Adipocyte (in vitro differentiated cells): ENCODE measurements at places on chromosomes 12 and 14.
A peak's percentile ranks its signal among the peaks of the same experiment; 100 is the strongest.

GRCh38 chr12:102948941-102949352 is 8.5 kb upstream of the ASCL1 start:
- peak; percentile 62 for DNase-seq

DNA sequence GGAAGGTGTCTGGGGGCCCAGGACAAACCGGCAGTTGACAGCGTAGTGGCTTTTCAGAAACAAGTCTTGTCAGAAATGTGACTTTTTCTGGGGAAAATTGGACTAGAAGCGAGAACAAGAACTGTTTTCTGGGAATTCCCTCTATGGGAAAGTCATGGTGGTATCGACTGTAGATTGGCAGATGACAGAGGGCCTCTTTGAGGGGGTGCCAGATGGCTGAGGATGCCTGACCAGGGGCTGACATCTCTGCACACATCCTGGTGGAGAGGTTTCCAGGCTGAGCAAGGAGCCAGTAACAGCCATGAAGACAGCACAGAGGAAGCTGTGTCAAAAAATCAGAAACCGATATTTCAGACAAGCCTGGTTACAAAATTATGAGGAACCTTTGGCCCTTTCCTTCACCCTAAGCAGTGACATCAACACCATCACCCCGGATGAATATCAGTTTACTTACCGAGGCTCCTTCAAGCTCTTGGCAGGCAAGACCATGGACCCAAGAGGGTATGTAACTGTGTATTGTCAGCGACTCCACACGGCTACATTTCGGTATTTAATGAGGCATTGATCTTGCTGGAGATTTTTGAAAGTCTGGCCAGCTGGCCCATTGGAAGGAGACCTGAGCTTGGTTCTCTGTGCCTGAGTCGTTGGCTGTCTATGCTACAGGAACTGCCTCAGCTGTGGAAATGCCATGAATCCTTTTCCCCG is 1525.3 kb upstream of the TMEM132C start:
- no peak for DNase-seq

DNA sequence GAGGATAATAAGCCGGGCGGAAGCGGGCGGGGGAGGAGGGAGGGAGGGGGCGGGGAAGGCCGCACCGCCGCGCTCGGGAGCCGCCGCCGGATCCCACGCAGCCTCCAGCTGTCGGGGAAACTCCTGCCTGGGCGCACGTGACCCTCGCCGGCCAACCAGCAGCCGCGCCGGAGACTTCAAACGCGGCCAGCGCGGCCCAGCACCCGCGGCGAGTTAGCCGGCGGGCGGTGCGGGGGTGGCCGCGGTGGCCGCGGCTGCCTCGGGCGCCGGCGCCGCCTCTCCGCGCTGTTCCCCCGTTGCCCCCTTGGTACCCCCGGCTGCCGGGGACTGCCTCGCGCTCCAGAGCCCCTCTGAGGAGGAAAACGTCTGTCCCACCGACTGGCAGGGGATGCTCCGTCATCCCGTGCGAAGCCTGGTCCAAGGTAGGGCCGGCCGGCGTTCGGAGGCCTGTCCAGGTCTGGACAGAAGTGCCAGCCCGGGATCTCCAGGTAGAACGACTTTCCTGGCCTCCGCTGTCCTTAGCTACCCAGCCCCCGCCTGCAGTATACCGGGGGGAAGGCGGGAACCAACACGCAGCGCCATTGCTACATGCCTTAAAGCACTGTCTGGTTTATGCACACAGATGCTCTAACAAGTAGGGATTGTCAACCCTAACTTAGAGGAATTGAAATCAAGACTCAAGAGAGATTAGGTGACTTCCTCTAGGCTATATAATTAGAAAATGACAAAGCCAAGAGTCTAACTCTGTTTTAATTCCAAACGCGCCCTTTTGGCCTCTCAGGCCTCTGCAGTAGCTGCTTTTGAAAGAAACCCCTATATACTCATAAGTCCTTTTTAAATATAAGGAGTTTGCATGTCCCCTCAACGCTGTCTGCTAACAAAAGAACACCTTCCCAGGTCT is at the start of gene YAF2:
Gene YAF2 (minus strand): TSS at position 9 of the 901 bp plus-strand sequence. CDS start 68 bp downstream, outside the sequence.
- peak; percentile 98 for DNase-seq

GRCh38 chr12:100871195-100871734 is 76.7 kb downstream of the ANO4 start:
- no peak for DNase-seq

- DNase-seq, result no peak
Observed at GRCh38 chr12:11891754-11892386, 178.9 kb upstream of the BCL2L14 start.

GRCh38 chr14:56004323-56004722 is 113.9 kb upstream of the PELI2 start:
- DNase-seq, result peak; percentile 18

- DNase-seq, result no peak
Observed at GRCh38 chr14:81141426-81141825, 79.3 kb downstream of the GTF2A1 start.

- DNase-seq, result no peak
Observed at GRCh38 chr14:79373451-79373850, 837.9 kb downstream of the DIO2 start.

DNA sequence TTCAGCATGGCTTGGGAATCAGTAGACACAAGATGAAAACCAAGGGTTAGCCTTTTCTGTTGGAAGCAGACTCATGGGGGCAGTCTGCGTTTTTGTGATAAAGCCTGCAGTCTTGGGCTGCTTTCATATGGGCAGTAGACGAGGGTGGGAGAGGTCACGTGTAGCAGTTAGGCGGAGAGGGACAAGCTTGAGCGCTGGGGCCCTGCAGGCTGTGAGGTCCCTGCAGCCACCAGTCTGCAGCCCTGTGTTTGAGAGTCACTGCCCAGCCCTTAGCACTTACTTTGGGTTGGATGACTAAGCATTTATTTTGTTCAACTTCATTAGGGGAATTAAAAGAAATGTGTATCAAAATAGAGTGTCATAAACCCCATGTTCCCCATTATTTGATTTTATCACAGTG is 37.2 kb downstream of the EP400 start:
- DNase-seq, result no peak

- no peak for DNase-seq
Observed at GRCh38 chr14:49920935-49921334, 28.1 kb downstream of the ARF6 start.

- peak; percentile 8 for DNase-seq
Observed at GRCh38 chr12:96073346-96074330, 38.3 kb upstream of the LTA4H start.

GRCh38 chr12:62426089-62426488 is 40.5 kb upstream of the MON2 start:
- DNase-seq, result no peak

- no peak for DNase-seq
Observed at GRCh38 chr14:96808619-96809406, 11.6 kb downstream of the VRK1 start.

- no peak for DNase-seq
Observed at GRCh38 chr12:27754795-27755194, 25.2 kb upstream of the KLHL42 start.

GRCh38 chr14:66638689-66639088 is 130.7 kb downstream of the GPHN start:
- DNase-seq, result peak; percentile 7

DNA sequence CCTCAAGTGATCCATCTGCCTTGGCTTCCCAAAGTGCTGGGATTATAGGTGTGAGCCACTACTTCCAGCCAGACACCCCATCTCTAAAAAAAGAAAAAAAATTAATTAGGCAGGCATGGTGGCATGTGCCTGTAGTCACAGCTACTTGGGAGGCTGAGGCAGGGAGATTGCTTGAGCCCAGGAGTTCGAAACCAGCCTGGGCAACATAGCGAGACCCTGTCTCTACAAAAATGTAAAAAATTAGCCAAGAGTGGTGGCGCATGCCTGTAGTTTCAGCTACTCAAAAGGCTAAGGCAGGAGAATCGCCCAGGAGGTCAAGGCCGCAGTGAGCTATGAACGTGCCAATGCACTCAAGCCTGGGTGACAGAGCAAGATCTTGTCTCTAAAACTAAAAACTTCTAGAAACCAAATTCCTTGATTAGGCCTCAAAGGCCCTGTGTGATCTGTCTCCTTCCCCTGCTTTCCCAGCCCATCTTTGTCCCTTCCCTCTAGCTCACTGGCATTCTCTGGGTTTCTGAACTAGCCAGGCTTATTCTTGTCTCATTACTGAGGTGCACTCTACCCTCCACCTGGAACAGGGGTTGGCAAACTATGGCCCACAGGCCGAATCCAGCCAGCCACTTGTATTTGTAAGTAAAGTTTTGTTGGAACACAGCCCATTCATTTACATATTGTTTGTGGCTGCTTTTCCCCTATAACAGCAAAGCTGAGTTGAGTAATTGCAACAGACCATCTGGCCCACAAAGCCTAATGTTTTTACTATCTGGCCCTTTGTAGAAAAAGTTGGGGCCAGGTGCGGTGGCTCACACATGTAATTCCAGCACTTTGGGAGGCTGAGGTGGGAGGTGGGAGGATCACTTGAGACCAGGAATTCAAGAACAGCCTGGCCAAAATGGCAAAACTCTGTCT is 17.2 kb upstream of the TPCN1 start:
- peak; percentile 19 for DNase-seq

DNA sequence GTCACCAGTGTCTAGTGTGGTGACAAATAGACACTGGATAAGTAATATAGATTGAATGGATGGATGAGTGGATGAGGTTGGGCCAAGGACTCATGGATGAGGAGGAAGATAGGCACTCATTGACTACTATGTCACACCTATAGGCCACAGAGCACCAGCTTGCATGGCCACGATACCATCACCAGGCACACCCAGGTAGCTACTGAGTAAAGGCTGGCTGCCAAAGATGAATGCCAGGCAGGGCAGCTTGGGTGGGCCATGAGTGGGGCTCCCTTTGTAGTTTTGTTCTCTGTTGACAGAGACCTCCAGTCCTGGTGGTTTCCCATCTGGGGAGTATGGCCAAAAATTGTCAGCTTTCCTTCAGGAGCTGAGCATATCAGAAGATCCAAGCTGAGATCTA is 11.2 kb upstream of the KRT83 start:
- DNase-seq, result no peak

DNA sequence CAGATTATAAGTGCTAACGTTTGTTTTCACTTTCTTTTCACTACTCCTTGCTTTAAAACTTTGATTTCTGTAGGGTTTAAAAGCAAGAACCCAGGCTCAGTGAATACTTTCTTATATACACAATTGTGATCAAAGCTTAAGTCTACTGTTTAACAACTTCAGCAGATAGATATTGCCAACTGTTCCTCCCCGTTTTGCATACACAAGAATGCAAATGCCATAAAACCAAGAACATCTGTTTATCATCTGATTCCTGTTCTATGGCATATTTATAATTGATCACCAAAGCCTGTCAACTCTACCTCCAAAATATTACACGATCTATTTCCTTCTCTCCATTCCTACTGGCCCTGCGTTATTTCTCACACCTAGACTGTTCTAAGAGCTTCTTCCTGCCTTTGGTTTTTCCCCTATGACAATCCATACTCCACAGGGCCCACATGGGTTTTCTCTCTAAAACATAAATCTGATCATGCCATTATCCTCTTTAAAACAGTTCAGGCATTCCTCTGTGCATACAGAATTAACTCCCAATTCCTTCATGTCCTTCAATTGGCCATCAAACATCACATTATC is 15.9 kb downstream of the MED13L start:
- DNase-seq, result no peak

- no peak for DNase-seq
Observed at GRCh38 chr12:69651922-69652321, 41.2 kb upstream of the LRRC10 start.

GRCh38 chr14:42112108-42112507 is 505.4 kb downstream of the LRFN5 start:
- peak; percentile 6 for DNase-seq

DNA sequence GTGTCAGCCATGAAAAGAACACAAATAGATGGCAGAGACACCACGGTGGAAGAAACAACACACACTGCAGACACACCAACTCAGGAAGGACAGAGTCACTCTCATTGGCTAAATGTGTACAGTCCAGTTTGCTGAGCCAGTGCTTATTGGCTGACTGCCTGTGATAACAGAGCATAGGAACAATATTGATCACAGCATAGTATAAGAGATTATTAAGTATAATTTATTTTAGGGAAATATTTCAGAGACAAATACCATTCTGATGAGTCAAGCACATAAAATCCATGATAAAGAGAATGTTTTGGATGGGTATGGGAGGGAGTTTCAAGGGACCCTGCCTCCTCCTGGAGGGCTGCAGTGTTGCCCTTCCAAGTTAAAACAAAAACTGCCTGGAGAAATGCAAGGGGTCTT is 50.9 kb downstream of the BTG1 start:
- peak; percentile 18 for DNase-seq

- no peak for DNase-seq
Observed at GRCh38 chr12:54564768-54565167, 15.4 kb downstream of the PDE1B start.

- DNase-seq, result no peak
Observed at GRCh38 chr14:103029936-103030335, 27.4 kb downstream of the CDC42BPB start.

DNA sequence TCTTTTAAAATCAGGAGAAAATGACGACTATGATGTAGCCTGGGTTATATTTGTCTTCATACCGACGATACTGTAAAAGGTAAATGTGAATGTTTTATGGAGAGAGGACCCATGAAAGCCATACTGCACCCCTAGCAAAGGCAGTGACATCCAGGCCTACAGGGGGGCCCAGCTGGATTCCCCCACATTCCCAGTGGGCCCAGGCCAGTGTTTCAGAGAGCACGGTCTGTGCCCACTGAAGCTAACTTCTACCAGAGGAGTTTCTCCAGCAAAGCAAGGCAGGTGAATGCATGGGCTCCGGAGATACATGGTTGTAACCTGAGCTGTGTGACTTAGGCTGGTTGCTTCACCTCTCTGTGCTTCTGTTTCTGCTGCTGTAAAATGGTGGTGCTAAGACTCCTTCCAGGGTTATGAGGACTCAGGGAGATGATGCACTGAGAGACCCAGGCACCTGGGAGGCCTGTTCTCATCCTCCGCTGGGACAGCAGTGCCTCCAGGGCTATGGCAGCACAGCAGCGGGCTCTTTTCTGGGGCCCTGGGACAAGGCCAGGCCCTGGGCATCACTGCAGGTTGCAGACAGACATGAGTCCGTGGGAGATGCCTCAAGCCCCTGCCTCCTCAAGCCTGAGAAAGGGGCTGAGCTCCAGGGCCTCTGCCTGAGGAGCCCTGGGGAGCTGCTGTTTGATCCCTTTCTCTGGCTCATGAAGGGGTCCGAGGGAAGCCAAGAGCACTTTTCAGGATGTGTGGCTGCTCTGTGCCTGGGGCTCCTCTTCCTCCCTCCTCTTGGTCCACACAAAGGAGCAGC is 73.7 kb downstream of the SERPINA3 start:
- no peak for DNase-seq
